ENCODE measurements at places on chromosomes 3 and 15. TPM values are rescaled to one million over a fixed set of nuclear protein-coding genes. Genes with fewer than 3 reads are reported as not detected.
A peak's percentile ranks its signal among the peaks of the same experiment; 100 is the strongest.

The MESP1 gene
- total RNA-seq = 11.6 TPM

The MINAR1 gene
- 0.03 TPM for total RNA-seq

The SLC6A1 gene
- total RNA-seq = 0.73 TPM

DNA sequence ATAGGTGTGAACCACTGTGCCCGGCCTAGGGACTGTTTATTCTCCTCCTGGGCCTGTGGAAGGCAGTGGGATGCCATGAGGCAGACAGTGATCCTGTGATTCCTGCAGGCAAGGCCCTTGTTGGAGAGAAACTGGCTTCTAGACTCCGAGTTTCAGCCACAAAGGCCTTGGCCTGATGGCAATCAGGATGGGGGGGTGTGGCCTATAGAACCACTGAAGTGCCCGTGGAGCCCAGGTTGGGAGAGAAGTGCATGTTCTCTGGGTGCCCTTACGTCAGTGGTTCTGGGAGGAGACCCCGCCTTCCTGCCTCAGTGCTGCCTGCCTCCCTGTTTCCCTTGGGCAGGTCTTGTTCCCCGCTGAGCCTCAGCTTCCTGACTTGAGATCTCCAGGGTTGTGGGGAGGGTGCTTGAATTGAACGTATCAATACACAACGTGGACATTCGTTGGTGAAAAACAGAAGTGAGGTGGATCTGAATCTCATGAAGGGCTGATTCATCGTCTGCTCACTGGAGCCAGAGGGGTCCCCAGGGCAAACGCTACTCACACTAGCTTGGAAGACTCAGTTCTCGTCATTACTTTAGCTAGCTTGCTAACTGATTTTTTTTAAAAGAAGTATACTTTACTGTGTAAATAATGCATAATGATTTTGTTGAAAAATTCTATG, 31.8 kb downstream of the IRAK2 start:
- peak; percentile 79 for DNase-seq

DNA sequence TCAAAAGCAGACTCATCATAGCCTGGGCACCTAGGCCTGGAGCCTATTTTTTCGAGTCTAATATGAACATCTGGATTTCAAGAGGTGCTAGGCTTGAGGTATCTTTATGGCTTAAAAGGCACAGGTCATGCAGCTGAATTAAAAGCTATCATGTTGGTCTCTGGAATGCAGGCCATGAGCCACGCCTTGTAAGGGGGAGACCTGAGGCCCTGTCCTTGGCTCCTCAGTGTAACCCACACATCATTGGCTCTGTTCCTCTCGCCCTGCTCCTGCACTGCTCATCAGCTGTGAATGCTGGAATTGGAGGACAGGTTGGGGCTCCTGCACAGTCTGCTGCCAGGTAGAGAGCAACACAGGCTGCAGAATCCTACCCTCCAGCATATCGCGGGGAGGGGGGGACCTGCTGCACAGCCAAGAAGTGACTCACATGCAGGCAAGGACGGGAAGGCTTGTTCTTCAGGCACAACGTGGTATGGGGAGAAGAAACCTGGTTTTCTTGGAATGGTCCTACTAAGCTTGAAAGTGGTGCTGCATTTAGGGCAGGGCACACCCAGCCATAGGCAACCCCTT, 146.0 kb downstream of the CHST2 start:
- no peak for DNase-seq

GRCh38 chr3:140268610-140269009, 333.6 kb downstream of the CLSTN2 start:
- no peak for DNase-seq

- no peak for DNase-seq
These were observed 1.9 kb upstream of the RAB43 start for GRCh38 chr3:129123314-129124060.

All from Right ventricle myocardium superior (tissue), 1 donor.